H54 (cell line): ENCODE measurements at places on chromosomes 3 and 15.
A peak's percentile ranks its signal among the peaks of the same experiment; 100 is the strongest.

DNA sequence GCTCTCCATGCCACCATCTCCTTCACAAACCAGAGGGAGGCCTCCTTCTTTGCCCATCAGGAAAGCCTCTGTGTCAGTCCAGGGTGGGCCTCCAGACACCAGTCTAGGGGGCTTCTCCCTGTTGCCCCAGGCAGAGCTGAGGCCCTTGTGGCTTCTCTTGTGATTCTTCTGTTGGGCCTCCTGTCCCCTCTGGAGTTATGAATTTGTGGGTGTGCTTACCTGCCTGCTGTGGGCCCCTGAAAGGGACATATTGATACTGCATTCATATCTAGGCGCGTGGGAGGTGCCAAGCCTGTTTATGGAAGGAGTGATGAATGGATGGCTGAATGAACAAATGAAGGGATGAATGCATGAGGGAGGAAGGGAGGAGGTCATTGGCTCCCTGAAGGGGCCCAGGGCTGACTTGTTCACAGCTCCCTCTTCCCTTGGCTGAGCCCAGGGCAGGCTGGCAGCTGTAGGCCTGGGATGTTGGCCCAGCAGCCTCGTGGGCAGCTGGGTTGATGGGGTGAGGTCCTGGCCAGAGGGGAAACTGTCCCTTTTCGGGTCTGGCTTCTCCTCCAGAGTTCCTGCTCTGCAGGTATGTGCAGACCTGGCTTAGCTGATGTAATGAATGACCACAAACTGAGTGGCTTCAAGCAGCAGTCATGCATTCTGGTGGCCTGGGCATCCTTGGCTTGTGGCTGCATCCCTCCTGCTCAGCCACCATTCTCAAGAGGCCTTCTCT lies 195.4 kb downstream of the GOLGA6L6 start:
- DNase-seq: no peak

- DNase-seq: no peak
These were observed 64.9 kb downstream of the SLC7A14 start for GRCh38 chr3:170520996-170521395.

GRCh38 chr3:145899241-145899640 lies 261.7 kb downstream of the PLOD2 start:
- no peak for DNase-seq

DNA sequence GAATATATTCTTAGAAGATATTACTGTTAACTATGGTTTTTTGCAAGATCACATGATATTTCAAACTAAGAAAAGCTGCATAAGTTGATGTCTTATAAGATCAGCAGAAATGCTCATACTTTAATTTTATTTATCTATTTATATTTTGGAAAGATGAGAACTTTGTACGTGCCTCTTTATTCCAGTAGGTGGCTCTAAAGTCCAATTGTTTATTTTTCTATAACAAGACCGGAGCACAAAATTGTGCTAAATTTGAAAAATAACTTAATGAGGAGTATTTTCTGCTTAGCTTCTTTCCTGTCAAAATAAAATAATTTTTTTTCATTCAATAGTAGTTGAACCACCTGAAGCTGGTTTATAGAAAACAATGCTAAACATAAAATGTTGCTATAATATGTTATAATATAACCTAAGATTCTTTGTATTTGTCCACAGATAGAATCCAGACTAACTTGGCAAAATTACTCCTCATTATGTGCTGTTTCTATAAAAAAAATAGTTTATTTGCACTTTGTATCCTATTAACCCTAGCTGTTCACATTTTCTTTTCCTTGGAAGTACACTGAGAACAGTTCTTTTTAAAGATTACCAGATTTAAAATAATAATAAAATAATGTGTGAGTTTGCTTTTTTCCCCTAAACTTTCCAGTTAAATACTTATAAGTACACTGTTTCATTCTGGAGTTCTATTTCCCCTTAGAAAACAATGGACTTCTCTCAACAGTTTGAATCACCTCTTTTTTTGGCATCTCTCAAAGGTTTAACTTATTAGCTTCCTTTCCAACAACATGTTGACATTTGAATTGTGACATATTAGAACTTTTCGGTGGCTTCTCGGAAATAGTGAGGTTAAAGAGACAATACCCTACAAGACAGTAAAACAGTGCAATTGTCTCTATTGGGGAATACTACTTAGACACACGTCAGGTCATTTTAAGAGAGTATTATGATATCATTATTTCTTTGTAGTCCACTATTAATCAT lies 530.0 kb downstream of the MECOM start:
- DNase-seq: no peak

GRCh38 chr3:196159952-196160804 lies 51.0 kb downstream of the ZDHHC19 start:
- peak; percentile 56 for DNase-seq

DNA sequence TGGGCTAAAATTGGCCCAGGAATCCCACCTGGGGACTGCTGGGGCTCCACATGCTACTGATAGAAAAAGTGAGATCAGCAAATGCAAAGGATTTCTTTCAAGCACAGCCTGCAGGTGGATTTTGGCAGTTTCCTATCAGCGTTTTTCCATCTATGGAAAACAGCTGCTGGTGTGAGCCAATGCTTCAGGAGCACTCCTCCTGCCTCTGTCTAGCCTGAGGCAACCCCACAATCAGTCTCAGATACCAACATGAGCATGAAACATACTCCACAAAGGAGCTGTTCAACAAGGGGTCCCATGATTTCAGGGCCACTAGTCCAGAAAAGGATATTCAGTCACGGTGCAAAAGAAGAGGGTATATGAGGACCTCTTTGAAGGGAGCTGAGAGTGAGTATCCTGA lies 311.5 kb upstream of the THBS1 start:
- DNase-seq: no peak

DNA sequence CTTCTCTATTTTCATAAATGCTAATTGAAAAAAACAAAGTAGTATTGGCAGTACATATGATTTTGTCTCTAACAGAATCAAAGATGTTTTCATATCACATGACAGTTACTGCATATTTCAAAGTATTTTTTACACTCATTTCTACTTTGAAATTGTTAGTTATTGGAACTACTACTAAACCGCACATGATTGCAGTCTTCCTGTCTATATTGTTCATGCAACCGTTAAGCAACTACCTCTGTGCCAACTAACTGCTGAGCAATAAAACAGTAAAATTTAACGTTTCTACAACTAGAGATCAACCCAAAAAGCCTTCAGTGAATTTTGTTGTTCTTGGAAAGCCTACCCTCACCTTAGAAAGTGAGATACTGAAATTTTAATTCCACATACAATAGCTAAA lies 64.2 kb downstream of the DMXL2 start:
- no peak for DNase-seq

GRCh38 chr3:11717301-11717700 lies 73.6 kb upstream of the VGLL4 start:
- peak; percentile 24 for DNase-seq

DNA sequence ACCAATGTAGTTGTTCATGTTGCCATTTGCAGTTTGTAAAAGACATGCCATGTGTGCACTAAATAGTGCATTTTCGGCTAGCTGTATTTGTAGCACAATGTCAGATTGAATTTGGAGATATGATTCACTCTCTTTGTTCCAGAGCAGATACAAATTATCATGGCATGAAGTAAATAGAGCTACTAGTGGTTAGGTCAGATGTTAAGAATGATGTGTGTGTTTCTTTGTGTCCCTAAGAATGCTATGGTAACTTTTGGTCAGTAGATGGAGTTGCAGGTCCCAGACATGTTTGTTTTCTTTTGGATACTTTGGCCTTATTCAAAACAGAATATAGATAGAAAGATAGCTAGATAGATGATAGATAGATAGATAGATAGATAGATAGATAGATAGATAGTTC lies 595.8 kb downstream of the NLGN1 start:
- DNase-seq: peak; percentile 17

GRCh38 chr3:72338942-72339669 lies 509.1 kb downstream of the SHQ1 start:
- DNase-seq: peak; percentile 85

GRCh38 chr15:69358850-69359249 lies 55.3 kb upstream of the KIF23 start:
- no peak for DNase-seq

- DNase-seq: no peak
These were observed 490.3 kb downstream of the MECOM start for GRCh38 chr3:169173231-169173630.

DNA sequence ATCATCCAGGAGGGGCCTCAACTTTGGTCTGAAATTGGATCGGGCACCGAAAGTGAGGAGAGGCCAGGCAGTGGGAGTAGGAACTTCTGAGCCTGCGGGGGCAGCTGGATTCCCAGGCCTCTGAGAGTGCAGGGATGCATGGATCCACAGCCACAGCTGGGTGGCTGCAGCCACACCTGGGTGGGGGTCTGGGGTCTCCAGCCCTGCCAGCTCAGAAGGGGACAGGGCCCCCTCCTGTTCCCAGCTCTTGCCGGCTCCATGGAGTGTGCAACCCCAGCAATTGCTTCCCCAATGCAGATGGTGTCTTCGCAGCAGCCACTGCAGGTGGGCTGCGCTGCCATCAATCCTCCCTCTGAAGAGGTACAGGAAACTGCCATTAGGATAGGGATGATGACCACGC lies 123.7 kb downstream of the BCHE start:
- no peak for DNase-seq

DNA sequence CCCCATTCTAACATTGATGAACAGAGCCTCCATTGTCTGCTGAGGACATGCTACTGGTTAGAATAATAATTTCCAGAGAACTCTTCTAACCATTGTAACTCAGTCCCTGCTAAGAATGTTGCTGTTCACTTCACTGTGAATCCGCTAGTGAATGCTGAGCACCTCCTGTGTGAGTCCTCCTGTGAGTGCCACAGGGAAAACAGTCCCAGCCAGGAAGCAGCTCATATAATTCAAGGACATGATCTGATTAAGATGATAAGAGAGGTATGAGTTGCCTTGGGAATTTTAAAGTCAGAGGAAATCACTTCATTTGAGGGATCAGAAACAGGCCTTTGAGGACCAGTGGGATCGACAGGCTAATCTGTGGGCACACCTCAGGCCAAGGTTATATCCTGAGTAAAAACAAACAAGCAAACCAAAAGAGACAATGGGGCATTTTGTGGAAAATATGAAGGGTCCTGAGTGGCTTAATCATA lies 33.9 kb upstream of the GPR160 start:
- no peak for DNase-seq

GRCh38 chr3:155946178-155946577 lies 75.7 kb downstream of the GMPS start:
- DNase-seq: peak; percentile 30

GRCh38 chr3:156547637-156548036 lies 7.3 kb downstream of the SSR3 start:
- DNase-seq: no peak

GRCh38 chr3:120013481-120013880 lies 80.8 kb downstream of the GSK3B start:
- no peak for DNase-seq

DNA sequence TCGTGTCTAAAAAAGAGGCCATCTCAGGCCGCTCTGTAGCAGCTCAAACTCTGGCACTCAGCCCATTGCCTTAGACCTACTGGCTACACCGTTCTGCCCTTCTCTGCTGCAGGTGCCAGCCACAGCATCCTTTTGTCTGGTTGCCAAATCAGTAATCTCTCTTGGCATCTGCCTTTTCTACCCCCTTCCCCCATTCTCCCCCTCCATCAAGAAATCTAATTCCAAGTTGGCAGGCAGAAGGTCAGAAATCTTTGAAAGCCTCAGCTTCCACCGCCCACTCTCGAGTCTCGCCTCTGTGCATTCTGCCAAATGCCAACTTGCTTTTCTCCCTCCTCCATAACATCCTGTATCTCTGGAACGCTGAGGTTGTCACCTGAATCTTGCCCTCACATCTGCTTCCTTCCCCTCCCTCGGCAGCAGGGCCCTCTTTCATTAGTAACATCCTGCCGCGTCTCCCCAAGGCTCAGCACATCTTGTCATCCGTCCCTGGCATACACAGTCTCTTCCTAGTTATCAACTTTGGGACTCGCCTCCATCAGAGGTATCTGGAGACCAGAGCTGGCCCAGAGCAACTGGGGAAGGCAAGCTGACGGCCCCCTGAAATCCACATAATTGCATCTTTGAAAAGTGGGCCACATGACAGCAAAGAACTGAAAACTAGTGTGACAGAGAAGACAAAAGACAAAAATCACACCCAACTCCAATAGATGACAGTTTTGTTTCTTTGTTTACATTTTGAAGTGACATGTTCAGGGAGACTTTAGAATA lies 312.0 kb upstream of the CCDC54 start:
- DNase-seq: no peak
